GOT3 (cell line): ENCODE measurements at places on chromosomes 3 and 15.

DNA sequence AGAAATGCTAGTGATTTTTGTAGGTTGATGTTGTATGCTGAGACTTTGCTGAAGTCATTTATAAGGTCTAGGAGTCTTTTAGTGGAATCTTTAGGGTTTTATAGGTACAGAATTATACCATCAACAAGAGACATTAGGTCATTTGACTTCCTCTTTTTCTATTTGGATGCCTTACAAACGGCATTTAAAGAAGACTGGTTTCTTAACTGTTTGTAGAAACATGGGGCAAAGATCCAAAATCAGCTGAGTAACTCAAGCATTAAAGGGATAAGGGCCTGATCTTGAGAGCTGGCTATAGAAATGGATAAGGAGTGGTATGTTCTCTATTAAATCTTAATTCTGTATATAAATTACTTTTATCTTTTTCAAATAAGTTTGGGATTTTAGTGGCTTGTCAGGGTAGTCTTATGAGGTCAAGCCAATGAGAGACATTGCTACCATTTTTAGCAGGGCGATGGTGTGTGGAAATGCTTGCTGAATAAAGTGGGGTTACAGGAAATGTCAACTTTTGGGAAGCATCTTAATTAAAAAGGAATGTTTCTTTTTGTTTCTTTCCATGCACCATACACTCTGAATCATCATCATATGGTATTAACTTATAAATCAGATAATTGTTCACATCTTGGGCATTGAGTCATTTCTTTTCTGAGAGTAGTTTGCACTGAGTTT is 197.7 kb upstream of the GBE1 start:
- DNase-seq: no peak

GRCh38 chr3:176359211-176359610 is 838.1 kb downstream of the TBL1XR1 start:
- no peak for DNase-seq

DNA sequence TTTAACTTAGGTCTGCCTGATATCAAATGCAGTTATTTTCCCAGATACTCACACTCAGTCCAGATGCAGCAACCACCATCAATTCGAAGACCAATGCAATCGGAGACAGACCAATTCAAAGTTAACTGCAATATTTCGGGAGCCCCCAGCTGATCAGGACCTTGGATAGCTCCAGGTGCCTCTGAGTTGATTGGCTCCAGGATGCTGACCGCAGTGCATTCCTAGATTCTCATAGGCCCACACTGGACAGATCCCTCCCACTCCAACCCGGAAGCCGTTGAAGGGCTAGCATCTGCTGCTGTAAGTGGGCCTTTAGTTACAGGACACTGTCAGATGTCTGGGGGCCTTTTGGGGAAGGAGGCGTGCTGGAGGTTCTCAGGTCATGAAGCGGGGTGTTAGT is 89.5 kb upstream of the ATP2B2 start:
- peak; percentile 35 for DNase-seq

DNA sequence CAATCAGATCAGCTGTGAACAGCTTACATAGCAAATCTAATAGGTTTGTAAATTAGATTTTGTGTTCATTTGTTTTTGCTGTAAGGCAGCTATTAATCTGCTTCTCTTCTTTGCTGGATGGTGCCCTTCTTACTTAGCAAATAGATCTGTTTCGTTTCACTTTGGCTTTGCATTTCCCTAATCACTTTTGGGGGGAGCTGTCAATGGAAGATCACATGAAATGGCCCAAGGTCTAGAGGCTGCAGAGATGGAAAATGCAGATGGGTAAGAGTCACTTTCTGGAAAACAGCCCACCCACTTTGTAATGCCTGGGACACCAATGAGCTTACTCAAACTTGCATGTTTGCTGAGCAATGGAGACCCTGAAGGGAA is 36.4 kb downstream of the ST8SIA2 start:
- DNase-seq: no peak

DNA sequence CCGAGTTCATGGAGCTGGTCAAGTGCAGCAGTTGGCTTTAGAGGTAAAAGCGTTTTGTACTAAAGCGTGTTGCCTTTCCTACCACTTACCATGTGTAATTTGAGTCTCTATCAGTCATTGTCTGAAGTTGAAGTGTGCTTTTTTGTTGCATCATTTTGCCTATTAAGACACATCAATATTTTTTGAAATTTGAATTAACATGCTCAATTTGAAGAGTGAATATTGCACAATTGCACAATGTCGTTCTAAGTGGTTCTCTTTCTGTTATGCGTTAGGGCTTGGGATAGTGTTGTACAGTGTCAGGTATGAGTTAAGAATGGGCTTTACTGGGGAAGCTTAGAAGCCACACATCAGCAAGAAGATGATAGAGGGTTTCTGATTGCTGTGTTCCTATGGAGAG is 84.0 kb upstream of the ACKR4 start:
- no peak for DNase-seq

DNA sequence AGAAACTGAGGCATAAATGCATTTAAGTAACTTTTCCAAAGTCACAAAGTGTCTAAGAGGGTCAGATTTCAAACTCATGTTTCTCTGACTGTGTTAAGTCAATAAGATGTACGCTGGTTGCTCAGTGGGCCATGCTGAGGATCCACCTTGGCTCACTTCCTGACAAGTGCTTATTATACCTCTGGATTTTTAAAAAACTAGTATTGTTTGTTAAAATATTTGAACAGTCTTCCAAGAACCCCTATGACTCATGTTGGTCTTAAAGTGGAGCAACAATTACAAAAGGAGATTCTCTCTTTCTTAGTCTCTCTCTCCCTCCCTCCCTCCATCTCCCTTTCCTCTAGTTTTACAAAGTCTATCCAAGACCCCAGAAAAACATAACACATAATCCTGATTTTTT is 1050.2 kb downstream of the AGBL1 start:
- no peak for DNase-seq

DNA sequence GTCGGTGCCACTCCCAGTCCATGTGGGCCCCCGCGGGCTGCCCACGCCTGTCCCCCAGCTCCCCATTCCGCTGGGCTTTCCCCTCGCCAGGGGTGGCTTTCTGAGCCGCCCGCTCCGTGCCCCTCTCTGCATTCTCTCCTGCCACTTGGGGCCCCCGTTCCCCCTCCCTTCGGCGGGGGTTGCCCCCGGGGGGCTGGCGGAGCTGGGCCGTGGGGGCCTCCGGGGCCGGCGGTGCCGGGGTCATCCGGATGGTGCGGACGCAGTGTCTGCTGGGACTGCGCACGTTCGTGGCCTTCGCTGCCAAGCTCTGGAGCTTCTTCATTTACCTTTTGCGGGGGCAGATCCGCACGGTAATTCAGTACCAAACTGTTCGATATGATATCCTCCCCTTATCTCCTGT is 46.5 kb downstream of the GRAMD1C start:
- no peak for DNase-seq

GRCh38 chr15:69285834-69286233 is 12.9 kb upstream of the PAQR5 start:
- no peak for DNase-seq

DNA sequence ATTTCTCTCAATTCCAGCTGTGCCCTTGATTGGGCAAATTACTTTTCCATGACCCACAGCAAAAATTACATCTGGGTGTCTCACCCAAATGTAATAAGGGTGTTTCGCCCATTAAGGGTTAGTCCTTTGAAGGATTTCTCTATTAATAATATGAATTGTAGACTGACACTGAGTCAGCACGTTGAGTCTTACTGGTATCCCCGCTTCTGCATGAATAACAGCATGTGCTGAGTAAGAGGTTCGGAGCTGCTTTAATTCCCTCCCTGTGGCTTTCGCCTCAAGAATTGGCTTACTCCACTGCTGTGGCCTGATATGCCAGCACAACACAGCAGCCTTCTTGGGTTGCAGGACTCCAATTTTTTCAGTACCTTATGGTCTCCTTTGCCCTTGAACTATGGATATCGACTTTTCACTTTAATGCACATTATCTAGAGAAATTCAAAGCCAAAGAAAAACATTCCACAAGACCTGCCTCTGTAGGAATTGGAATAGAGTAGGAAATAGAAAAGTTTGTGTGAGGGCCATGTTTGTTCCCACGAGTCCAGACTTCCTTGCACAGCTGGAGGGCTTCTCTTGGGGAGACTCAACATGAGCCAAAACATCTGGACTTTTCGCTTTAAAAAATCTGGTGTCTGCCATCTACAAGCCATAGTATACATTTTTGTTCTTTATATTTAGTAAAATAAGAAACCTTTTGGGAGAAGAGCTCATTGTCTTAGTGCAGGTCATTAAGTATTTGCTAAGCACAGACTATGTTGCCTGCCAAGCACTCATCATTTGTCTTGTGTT is 20.7 kb upstream of the ERC2 start:
- DNase-seq: no peak

DNA sequence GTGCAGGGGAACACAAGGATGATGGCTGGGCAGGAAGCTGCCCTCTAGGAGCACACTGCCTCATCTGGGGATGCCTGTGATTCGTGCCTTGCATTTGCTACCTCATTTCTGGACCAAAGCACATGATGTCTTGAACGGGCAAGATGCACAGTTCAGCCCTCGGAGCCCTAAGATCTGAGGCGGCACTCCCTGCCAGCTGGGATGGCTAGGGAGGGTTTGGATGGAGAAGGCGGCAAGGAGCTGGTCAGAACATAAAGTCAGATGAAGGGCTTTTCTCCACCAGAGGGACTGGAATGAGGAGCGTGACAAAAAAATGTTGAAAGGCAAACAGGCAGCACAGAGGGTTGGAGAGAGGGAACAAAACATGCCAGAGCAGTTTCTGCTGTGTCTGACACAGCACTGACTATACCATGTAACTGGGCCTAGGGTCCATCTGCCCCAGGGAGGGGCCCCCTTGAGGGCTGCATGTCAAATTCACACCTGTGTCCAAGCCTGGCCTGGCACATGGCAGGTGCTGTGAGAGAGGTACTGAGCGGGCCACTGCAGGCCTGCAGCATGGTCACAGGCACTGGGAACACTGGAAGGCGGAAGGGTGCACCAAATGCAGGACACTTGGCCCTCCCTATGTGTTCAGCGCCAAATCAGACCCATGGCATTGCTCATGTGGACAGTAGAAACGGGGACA is 21.7 kb downstream of the TMEM43 start:
- DNase-seq: no peak

DNA sequence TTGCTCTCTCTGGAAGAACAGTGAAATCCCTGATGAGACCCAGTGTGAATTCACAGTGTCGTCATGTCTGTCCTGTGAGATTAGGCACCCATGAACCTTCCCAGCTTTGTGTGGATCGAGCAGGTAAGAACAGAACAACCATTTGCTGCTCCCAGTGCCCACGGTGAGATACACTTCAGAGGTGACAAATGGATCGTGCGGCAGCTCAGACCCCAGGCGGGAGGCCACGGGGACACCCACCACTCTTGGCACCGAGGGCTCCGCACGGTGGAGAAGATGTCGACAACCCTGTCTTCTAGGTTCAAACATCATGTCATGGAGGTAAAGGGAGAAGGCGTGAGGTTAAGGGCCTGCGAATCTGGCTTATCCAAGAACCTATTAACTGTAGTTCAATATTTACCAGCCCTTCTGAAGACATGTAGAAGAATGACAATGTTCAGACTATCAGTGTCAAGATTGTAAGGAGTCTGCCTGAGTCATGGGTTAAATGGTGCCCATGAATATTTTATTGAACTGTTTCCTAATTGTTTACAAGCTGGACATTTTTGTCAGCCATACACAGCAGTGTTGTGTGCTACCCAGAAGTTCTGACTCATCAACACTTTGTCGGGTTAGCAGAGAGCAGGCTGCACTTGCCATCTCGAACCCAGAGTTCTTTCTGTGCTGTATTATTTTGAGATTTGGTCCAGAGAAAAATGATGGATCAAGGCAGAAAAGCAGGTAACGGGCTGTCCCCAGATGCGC is 15.5 kb upstream of the PCSK6 start:
- DNase-seq: no peak

- DNase-seq: no peak
These were observed 111.0 kb upstream of the SYNPR start for GRCh38 chr3:63167113-63167512.

- no peak for DNase-seq
These were observed 173.2 kb downstream of the ALCAM start for GRCh38 chr3:105539897-105540296.

DNA sequence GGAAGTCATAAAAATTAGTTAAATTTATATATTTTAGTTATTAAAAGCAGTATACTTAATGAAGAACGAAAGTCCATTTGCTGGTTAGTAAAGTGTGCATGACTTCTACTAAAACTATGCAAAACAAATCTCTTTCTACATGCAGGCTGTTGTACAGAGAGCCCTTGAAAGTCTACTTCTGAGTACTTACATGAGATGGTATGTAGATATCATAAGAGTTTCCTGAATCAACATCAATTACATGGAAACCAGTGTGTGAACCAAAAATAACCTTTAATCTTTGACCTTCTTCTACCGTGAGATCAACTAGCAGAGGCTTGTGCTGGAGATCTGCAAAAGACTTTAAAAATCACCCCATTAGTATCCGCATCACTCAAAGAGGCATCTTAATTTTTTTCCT is 42.1 kb upstream of the SLC2A2 start:
- no peak for DNase-seq

DNA sequence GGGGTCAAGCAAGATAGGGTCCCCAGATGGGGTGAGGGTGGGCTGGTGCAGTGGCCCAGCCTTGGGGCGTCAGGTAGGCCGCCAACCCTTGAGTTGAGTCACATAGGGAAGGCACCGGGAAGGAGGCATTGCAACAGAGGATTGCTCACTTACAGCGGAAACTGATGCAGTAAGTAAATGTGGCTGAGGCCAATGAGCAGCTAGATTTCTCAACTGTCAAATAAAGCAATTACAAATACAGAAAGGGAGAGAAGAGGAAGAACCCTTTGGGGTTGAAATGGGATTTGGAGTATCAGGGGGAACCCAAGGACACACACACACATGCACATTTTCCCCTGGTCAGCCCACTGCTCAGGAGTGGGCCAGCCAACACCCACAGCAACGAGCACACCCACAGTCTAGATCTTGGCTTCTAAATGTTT is 44.0 kb downstream of the CHSY1 start:
- no peak for DNase-seq

DNA sequence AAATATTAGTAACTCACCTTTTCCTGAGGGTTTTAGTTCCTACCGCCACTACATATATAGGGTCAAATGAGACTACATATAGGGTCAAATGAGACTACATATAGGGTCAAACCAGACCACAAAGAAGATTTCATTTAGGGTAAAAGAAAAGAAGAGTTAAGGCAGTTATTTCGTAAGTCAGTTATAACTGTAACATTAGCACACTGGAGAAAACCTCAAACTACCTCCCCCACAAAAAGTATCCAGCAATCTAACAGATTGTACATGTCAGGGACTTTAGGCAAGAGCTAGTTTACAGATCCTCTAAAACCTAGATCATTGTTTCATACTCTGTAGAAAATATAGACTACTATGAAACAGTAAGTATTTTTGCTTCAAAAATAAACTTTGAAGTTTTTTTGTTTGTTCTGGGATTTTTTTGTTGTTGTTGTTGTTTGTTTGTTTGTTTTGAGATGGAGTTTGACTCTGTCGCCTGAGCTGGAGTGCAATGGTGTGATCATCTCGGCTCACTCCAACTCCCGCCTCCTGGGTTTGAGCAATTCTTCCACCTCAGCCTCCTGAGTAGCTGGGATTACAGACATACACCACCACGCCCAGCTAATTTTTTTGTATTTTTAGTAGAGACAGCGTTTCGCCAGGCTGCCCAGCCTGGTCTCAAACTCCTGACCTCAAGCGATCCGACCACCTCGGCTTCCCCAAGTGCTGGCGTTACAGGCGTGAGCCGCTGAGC is 92.4 kb upstream of the CGNL1 start:
- DNase-seq: no peak

GRCh38 chr3:143648218-143648617 is 200.1 kb downstream of the SLC9A9 start:
- no peak for DNase-seq
